ENCODE measurements at places on chromosomes 7 and 10. TPM values are rescaled to one million over a fixed set of nuclear protein-coding genes. Genes with fewer than 3 reads are reported as not detected.

GRCh38 chr10:42975005-42975493 is 101.8 kb upstream of the RET start:
- DNase-seq, result no peak

- peak; percentile 6 for DNase-seq
Measured at GRCh38 chr7:36784991-36785940, 61.0 kb upstream of the AOAH start.

GRCh38 chr10:74766501-74766900 is 59.9 kb upstream of the KAT6B start:
- DNase-seq, result no peak

GRCh38 chr10:111440501-111440900 is 363.7 kb downstream of the ADRA2A start:
- DNase-seq, result no peak

- DNase-seq, result peak; percentile 16
Measured at GRCh38 chr10:67609996-67610793, 85.8 kb downstream of the CTNNA3 start.

DNA sequence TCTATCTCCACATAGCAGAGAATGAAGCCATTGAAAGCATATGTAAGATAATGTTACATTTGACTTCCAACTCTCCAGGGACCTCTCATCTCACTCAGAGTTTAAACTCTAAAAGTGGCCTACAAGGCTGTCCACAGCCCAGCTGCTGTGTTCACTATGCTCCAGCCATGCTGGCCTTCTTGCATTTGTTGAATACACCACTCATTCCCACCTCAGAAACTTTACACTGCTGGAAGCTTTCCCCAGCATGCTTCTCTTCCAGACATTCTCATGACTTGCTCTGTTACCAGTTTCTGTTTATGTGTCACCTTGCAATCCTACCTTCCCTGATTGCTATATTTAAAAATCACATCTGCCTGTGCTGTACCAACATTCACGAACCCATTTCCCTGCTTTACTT is 167.2 kb downstream of the WNT2 start:
- no peak for DNase-seq

DNA sequence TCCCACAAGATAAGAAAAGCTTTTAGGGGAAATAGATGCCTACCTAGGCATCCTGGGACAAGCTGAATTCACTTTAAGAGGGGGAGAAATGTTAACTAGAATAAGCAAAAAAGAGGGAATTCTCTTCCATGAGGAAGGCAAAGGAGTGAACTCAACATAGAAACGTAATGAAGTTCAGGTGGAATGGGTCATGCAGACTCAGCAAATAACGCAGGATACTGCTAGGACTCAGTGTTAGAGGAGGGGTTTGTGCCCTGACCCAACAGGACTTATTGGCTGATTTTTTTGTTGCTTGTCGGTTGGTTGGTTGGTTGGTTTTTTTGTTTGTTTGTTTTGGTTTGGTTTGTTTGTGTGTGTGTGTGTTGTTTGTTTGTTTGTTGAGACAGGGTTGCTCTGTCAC is 9.3 kb downstream of the OR2A14 start:
- DNase-seq, result no peak

GRCh38 chr10:114078346-114078745 is 34.7 kb downstream of the ADRB1 start:
- DNase-seq, result no peak

DNA sequence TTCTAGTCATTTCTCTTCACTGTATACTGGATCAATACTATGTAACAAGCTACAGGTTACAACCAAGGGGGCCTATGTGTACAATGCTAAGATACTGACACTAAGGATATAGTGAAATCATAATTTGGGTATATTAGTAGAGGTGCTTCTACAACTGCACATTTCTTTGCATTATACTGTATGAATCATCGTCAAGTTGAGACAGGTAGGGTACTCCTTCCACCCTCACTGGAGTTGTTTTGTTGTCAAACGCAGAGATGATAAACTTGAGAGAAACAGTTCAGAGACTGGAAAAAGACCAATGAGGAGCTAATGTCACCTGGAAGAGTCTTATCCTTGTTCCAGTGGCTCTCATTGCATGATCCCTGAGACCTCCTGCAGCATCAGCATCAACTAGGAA is 208.2 kb upstream of the PRPS1L1 start:
- no peak for DNase-seq

DNA sequence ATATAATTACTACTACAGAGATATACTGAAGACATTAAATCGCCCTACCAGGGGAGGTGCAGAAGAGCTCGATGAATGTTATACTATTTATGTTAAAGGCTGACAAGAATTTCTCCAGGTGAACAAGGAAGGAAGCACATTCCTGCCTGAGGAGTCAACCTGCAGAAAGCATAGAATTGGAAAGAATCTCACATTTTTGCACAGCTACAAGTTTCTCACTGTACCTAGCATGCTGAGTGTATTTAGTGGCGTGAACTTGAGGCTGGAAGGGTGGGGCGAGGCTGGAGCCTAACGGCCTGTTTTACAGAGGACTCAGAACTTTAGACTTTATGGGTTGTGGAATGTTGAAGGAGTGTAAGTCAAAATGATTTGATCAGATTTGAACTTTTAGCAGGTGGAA is 373.6 kb upstream of the LRGUK start:
- DNase-seq, result no peak

- DNase-seq, result no peak
Measured at GRCh38 chr7:149477494-149478443, 16.9 kb upstream of the ZNF777 start.

DNA sequence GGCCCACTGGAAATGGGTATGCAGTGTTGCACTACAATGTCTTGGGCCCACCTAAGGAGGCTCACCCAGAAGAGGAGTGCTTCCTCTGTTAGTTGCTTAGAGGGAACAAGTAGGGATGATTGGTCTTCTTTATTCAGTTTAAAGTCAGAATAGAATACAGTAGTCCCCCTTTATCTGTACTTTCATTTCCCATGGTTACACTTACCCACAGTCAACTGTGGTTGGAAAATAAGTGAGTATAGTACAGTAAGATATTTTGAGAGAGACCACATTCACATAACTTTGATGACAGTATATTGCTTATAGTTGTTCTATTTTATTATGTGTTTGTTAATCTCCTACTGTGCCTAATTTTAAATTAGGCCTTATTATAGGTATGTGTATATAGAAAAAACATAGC is 151.4 kb downstream of the COL28A1 start:
- DNase-seq, result no peak

DNA sequence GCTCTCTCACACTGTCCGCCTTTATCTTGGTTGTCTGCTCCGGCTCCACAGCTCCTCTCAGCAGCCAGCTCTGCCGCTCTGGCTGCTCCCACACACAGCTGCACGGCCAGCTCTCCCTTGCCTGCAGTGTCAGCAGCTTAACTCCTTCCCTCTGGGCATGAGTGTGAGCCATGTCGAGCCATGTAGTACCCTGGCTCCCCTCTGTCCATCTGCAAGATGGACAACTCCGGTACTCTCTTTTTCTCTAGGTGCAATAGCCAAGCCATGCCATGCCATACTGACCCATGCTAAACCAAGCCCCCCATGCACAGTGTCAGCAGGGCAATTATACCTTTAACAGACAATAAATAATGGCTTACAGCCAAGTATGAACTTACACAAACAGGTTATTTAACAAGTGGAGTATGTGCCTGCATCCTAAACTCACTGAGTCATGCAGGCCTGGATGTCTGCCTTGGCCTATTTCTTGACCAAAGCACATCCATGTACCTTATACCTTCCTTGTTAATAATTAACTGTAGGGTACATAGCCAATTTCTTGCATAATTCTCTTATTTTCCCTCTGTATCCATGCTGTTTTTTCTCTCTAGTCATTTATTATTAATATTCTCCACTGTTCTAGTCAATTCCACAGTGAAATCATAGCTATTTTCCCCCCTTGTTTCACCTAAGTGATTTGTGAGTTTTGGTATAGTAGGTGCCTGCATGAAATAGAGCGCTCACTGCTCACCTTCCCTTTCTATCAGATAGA is 170.9 kb downstream of the CDK14 start:
- no peak for DNase-seq

ITPRID1 gene
- not detected for total RNA-seq

PPP1R17 gene
- not detected for total RNA-seq

CNPY1 gene
- total RNA-seq, result not detected
